ENCODE measurements at places on chromosomes 11 and 22.

- peak; percentile 67 for DNase-seq
These were observed at the start of gene MED19 for GRCh38 chr11:57711414-57712255. MED19 (minus strand) TSS chr11:57712215; CDS start chr11:57712179, 36 bp downstream.

DNA sequence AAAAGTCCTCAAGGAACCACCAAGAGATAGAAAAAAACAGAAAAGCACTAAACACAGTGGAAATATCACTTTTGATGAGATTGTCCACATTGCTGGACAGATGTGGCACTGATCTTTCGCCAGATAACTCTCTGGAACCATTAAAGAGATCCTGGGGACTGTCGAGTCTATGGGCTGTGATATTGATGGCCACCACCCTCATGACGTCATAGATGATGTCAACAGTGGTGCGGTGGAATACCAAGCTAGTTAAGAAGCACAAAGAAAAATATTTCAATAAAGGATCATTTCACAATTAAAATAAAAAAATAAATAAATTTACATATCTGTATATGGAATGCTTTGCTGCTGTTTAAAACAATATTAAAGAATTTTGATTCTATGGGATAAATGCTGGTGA, 45.5 kb downstream of the ARL14EP start:
- DNase-seq = no peak

GRCh38 chr11:107014871-107015270, 3.4 kb downstream of the GUCY1A2 start:
- DNase-seq = no peak

DNA sequence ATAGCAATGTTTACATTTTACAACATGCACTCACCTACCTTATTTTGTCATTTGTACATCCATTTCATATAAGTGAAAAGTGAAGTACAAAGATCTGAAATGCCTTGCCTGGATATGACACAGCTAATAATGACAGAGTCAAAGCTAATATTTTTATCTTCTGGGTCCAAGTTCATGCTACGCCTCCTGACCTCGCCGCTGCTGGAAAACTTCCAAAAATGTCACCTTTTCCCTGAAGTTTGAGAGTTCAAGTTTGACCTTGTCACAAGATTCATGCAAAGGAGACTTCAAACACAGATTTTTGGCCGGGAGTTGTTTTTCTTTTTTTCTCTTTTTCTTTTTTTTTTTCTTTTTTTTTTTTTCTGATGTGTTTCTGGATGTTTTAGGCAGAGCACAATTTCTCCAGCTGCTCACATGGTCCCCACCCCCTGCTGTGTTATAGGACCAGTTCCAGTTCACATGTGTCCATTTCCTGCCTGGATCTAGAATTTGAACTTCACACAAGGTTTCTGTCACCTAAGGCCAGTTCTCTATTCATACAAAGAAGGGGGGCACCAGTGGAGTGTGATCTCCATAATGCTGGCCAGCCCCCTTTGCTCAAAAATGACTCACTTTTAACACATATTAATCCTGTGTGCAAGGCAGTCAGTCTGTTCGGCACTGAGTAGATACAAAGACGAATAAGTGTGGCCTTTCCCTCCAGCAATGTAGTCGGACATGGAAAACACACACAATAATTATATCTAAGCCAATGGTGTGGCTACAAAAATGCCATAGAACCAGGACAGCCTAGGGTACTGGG, 546.8 kb downstream of the BUD13 start:
- no peak for DNase-seq

DNA sequence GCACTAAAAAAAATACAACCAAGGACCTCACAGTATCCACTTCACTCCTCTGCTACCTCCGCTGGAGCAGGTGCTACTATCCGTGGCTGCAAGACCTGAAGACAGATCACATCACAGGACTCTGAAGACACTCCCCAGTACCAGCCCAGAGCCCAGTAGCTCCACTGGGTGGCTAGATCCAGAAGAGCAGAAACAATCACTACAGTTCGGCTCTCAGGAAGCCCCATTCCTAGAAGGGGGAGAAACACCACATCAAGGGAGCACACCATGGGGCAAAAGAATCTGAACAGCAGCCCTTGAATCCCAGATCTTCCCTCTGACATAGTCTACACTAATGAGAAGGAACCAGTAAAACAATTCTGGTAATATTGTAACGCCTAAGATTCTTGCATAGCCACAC, 494.0 kb upstream of the FAT3 start:
- DNase-seq = no peak

GRCh38 chr11:88656283-88656682, 318.7 kb upstream of the CTSC start:
- no peak for DNase-seq

All from activated CD4-positive, alpha-beta T cell treated with anti-CD3 and anti-CD28 coated beads, Interleukin-2, amount 50 U/mL, for 1 hour (primary cell).